Left lung (tissue), 14 donors: ENCODE measurements at places on chromosomes 7 and 10. TPM values are rescaled to one million over a fixed set of nuclear protein-coding genes. Genes with fewer than 3 reads are reported as not detected.
A peak's percentile ranks its signal among the peaks of the same experiment; 100 is the strongest.

The TES gene
- 56.6 TPM for polyA plus RNA-seq

DNA sequence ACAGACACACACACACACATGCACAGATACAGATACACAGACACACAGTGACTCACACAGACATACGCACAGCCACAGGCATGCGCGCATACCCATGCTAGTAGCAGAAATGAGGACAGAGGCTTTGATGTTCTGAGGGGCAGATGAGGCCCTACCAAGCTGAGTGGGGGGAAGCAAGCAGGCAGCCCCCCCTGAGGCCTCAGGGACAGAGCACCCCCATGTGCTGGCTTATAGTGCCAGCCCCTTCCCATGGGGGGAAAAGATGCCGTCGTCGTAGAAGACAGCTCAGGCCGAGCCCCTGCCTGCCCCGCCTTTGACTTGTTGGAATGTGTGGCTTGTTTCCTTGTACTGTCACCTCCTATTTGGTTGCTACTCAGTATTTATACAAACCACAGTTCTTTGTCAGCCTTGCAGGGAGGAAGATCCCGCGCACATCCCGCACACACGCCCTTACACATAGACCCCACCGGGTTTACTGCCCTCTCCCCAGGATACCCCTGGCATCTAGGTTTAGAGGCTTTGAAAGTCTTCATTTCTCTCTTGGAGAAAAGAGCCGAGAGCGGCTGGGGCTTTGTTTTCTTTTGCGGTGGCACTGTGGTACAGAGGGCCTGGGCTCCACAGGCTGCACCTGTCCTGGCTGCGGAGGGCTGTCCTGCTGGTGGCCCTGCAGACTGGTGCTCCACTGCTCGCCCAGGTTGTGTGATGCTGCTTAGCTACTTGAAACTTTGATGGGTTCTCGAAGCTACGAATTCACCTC is 112.5 kb downstream of the DOCK1 start:
- DNase-seq: no peak

DNA sequence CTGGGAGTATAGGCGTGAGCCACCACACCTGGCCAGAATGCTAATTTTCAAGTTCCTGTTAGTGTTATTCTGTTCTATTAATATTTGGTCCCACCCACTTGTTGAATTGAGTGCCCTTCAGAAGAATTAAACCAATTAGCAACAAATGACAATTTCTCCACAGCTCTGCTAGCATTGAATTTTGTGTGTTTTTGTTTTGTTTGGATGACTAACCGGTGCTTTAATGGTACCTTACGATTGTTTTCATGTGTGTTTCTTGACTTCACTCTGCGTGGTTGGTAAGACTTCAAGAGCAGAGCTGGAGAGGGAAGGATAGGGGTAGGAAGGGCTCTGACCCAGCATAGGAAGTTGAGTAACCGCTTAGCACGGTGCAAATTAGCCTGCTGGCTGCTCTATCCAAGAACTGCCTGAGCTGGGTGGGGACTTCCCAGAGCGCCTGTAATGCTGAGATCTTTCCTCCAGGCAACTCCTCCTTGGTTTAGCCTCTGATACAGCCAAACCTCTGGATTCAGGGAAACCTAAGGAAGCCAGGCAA is 4.6 kb downstream of the ARPC1B start:
- no peak for DNase-seq

The LEP gene
- 0.07 TPM for polyA plus RNA-seq

GRCh38 chr7:29859524-29860185 is 53.3 kb downstream of the WIPF3 start:
- DNase-seq: peak; percentile 41

- DNase-seq: peak; percentile 49
These were observed 91.2 kb downstream of the GTF2IRD1 start for GRCh38 chr7:74544706-74545469.

DNA sequence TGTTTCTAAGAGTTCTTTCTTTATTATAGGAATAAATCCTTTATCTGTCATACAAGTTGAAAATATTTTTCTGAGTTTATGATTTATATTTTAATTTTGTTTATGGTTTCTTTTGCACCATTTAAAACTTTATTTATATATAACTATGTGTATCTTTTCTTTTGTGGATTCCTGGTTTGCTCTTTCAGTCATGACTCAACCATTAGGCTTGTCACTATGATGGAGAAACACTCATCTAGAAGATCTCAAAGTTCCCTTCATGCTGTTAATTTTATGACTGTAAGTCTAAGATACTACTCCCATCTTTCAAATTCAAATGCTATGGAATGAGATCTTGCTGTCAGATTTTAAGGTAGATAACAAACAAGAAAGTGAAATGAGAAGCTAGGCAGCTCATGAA is 199.5 kb downstream of the INHBA start:
- DNase-seq: no peak

DNA sequence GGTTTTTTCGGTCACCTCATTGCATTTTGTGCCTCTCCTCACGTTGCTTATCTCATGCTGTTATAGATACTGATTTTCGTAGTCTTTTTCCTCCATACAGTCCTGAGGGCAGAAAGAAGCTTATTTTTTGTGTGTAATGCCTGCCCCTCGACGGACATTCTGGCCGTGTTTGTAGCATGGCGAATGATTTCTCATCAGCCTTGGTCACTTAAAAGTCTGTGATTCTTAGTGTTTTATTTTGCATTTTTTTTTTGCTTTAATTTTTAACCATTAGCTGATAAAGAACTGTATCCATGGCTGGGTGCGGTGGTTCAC is 469 bp upstream of the NOC3L start:
- DNase-seq: no peak

DNA sequence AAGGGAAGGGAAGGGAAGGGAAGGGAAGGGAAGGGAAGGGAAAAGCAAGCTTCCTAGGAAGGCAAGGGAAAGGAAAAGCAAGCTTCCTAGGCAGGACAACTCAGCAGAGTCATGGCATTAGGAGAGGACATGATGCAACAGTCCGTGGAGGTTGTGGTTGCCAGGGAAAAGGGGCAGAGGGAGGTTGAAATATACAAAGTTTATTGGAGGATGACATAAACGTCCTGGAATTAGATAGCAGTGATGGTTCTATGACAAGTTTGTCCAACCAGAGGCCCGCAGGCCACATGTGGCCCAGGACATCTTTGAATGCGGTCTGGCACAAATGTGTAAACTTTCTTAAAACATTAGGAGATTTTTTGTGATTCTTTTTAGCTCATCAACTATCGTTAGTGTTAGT is 59.8 kb upstream of the OPN4 start:
- DNase-seq: no peak

The SEMA3C gene
- polyA plus RNA-seq: 109 TPM
